GM12891 (cell line): ENCODE measurements at places on chromosomes 5 and 9.

- no peak for DNase-seq
Measured at GRCh38 chr5:178112545-178112944, 787 bp upstream of the N4BP3 start.

DNA sequence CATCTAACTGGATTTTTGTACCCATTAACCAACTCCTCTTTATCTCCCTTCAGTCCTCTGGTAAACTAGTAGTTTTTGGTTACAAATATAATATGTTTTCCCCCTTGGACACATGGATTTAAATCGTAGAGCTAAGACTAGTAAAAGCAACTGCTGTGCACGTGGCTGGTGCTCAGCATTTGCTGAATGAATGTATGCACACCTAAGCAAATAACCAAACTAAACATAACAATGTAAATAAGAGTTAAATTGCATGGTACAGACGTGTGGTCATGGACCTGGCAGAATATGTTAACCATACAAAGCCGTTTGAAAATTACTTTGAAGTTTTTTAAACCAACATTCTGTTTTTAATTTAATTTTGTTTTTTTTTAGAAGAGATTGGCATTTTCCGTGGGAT lies 65.2 kb upstream of the FYB1 start:
- DNase-seq, result no peak

- no peak for DNase-seq
Measured at GRCh38 chr9:116928884-116929283, 241.8 kb downstream of the TRIM32 start.

GRCh38 chr9:21174671-21175070 lies 8.2 kb upstream of the IFNA21 start:
- no peak for DNase-seq

DNA sequence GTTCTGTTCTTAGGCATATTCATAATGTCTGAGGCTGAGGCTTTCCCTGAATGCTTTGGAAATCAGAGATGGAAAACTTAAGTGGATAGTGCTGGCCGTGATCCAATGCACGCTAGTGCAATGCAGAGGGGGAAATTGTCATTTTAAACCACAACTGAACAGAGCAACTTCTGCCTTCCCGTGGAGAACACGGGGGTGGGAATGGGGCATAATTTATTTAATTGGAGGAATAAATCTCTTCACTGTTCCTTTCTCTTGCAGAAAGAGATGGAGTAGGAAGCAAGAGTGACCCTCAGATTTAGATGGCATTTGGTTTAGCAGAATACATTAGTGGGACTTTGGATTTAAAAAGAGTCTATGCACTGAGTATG lies 22.9 kb upstream of the NREP start:
- no peak for DNase-seq

DNA sequence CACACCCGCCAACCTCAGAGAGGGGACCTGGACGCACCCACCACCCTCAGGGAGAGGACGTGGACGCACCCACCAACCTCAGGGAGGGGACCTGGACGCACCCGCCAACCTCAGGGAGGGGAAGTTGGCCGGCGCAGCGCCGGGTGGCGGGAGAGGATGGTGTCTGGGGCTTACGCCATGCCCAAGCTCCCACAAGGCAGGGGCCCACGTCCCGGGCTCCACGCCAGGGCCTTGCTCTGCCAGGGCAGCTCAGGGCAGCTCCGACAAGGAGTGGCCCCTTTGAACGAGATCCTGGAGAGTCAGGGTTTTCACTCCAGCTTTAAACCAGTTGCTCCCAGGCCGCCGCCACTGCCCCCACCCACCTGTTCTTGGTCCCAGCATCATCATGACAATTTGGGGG lies 32.2 kb upstream of the SLC12A7 start:
- no peak for DNase-seq

DNA sequence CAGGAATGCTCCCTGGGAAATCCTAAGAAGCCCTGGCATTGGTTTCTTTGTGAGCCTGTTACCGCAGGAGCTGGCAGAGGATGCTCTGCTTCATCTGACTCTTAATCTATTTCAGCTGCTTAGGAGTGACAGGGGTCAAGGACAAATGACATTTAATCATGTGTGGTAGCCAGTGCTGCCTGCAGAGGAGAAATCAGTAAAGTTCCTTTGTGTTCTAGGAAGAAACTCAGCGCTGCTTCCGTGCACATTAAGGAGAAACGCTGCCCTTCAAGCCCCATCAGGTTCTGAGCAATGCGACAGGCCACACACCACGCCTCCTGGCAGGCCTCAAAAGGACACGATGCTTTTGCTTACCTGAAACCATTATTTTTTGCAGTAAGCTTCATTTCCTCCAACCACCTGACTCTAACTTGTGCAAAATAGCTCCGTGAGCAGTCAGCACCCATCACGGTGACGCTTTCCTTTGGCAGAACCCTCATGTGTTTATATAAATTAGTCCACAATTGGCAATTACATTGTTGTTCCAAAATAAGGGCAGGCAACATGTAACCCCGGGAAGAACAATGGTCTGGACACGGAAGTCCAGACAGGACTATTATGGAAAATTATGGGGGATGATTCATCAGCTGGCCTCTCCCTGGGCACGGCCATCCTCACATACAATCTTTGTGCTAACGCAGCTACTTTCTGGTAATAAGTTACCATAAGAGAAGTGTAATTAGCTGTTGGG lies 387.9 kb upstream of the DAP start:
- no peak for DNase-seq

DNA sequence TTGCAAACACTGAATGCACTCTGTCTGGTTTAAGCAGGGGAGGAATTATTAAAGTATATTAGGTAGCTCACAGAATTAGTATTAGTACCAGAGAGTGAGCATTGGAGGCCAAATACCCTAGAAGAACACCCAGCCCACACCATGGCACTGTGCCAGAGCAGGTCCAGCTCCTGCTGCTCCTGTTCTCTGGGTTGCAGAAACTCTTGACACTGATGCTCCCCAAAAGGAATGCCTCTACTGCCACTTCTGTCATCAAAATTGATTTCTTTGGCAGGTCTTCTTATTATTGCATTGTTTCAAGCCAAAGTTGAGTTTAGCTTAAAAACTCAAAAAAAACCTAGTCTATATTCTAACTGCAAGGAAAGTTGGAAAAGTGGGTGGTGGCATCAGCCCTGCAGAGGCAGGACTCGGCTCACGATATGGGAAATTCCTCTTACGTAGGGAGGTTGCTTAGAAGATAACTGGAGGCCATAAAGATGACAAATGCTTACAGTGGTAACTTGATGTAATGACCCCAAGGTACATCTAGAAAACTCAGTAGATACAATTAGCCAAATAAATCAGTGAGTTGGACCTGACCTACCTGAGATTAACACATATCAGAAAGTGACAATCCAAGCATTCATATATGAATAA lies 123.4 kb downstream of the CD180 start:
- DNase-seq, result no peak

- DNase-seq, result no peak
Measured at GRCh38 chr5:71573591-71573990, 13.5 kb upstream of the MCCC2 start.

- DNase-seq, result no peak
Measured at GRCh38 chr9:112971415-112971814, 40.6 kb downstream of the ZNF883 start.

GRCh38 chr9:127183814-127184582 lies 61.6 kb upstream of the ANGPTL2 start:
- DNase-seq, result peak; percentile 56

DNA sequence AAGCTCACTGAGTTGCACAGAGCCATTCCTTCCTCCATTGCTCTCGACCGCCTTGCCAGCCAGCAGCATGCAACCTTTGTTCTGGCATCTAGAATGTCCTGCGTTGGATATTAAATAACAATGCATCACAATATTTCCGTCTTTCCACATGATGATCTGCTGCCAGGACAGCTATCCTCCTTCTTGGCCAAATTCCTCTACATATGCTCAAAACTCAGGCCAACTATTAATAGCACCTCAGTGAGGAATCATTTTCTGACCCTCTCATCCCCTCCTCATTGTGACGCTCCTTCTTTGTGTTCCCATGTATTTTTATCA lies 128.6 kb downstream of the MYO10 start:
- DNase-seq, result no peak

- peak; percentile 25 for DNase-seq
Measured at GRCh38 chr9:136051453-136051836, 43.6 kb downstream of the NACC2 start.

- DNase-seq, result no peak
Measured at GRCh38 chr5:132428484-132429462, 59.3 kb downstream of the SLC22A5 start.

- DNase-seq, result no peak
Measured at GRCh38 chr9:68749579-68750159, 44.6 kb downstream of the PIP5K1B start.

GRCh38 chr9:107000218-107000617 lies 137.3 kb downstream of the ZNF462 start:
- no peak for DNase-seq

DNA sequence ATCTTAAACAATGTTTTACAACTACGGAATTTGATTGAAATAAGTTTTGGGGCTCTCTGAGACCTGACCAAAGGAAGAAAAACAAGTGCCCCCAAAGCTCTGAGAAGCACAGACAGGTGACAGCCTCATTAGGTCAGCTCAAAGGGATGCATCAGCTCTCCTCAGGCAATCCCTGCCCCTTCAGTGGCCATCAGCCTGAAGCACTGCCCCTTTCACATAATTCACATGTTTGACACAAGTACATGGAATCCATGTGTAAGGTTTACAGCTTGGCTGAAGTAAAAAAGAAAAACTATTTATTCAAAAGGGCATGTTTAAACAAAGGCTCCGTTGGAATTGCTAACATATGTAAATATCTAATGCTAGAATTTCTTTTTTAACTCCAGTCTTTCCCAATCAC lies 56.3 kb downstream of the TSSK1B start:
- no peak for DNase-seq

- no peak for DNase-seq
Measured at GRCh38 chr9:128995791-128996190, 32.3 kb downstream of the SH3GLB2 start.

DNA sequence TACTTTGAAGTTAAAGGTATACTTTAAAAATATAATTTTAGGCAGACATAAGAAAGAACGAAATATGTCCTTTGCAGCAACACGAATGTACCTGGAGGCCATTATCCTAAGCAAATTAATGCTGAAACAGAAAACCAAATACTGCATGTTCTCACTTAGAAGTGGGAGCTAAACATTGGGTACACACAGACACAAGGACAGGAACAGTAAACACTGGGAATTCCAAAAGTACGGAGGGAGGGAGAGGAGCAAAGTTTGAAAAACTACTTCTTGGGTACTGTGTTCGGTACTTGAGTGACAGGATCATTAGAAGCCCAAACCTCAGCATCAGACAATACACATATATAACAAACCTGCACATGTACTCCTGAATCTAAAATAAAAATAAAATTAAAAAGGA lies 40.9 kb downstream of the TJP2 start:
- DNase-seq, result no peak

GRCh38 chr5:56154732-56155484 lies 78.2 kb downstream of the ANKRD55 start:
- no peak for DNase-seq

GRCh38 chr5:56123531-56124243 lies 109.4 kb downstream of the ANKRD55 start:
- no peak for DNase-seq

DNA sequence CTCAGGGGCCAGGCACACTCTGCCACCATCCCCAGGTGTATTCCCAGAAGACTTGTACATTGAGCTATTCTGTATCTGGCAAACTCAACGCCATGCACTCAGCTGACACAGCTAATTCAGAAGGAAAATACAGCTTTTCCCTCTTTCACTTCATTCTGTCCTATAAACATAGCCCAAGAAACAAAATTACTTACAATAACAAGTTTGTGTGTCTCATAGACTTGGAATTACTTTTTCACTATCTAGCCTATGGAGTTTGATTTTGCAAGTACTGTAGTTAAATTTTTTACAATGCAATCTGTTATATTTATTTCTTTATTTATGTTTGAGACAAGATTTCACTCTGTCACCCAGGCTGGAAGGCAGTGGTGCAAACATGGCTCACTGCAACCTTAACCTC lies 125.1 kb upstream of the KLF9 start:
- no peak for DNase-seq

DNA sequence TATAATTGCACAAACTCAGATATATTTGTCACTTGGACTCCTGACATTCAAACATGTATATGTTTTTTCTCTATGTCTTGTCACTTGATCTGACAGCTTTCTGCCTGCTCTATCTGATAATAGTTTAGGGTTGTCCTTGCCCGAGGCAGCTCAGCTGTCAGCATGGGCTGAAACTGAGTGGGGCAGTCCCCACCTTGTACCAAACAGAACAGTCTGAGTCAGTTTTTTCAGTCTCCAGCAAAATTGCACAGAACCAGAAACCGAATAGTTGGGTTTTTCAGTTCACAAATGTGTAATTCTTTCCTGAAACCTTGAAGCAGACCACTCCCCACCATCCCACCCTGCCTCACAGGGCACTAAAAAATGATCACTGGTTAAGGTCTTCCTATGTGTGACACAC lies 9.5 kb upstream of the HAND1 start:
- DNase-seq, result peak; percentile 62

GRCh38 chr9:99029083-99029645 lies 75.7 kb upstream of the TGFBR1 start:
- no peak for DNase-seq

DNA sequence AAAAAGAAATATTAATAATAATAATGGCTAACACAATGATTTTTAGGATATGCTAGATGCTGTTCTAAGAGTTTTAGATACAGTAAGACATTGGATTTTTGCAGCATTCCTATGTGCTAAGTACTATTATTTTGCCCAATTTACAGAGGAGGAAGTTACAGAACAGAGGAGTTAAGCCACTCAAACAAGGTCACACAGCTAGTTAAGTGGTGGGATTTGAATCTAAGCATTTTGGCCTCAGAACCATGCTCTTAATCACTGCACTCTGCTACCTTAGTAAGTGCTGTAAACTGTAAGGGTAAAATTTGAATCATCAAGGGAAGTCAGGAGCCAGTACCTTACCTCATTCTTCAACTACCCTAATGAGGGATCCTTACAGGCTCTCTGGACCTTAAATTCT lies 25.4 kb downstream of the RPS23 start:
- no peak for DNase-seq

- DNase-seq, result no peak
Measured at GRCh38 chr9:128532581-128532980, 19.8 kb upstream of the SPTAN1 start.

DNA sequence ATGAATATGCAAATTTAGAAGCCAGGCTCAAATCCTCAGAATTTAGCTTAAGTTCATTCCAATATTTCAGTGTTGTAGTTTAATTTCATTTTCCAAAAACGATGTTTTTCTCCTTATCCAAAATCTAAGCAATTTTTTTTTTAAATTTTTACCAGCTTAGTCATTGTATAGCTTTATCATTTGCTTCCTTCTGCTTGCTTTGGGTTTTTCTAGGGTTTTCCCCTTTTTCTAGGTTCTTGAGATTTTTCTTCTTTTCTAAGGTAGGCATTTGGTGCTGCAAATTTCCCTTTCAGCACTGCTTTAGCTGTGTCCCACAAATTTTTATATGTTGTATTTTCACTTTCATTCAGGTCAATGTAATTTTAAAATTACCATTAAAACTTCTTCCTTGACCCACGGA lies 34.4 kb upstream of the CCDC112 start:
- DNase-seq, result no peak

GRCh38 chr5:98564836-98565235 lies 208.6 kb upstream of the RGMB start:
- no peak for DNase-seq
